Activated CD4-positive, alpha-beta T cell treated with anti-CD3 and anti-CD28 coated beads, Interleukin-2, Interleukin-4, amounts not matched to agents 100 ng/mL and 50 ng/mL, durations not matched to agents 16 hours and 8 hours (primary cell): ENCODE measurements at places on chromosomes 6 and 20.

DNA sequence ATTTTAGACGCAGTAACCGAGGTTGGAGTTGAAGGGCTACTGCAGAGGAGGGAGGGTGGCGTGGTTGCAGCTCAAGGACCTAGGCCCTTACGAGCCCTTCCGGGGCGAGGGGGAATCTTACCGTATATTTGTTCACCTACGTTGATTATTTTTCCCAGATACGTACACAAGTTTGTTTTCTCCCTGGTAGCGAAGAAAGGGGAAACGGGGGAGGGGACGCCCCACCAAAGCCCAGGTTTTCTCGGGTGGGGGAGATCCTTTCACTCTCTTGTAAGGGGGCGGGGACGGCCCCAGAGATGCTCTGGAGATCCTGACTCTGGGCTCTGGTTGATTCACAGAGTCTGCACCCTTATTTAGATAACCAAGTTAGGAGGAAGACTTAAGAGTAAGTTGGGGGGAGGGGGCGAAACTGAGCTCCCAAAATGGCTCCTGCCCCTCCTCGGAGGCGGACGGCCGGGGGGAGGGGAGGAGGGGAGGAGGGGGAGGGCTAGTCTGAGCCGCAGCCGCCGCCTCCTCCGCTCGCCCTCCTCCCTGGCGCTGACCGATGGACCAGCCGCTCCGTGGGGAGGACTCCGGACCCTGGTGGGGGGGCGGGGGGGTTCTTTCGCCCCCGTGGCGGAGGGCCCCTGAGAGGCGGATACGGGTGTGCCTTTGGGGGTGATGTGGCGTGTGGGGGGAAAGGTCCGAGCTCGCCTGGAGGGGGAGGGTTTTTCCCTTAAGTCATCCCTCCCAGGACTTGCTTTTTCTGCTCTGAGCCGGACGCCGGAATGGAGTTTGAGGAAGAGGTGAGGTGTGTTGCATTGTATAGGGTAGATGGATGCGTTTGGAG is 2.2 kb downstream of the BRD2 start:
- DNase-seq: peak; percentile 86

- no peak for DNase-seq
Observed at GRCh38 chr6:35607517-35608233, 81.0 kb downstream of the FKBP5 start.

DNA sequence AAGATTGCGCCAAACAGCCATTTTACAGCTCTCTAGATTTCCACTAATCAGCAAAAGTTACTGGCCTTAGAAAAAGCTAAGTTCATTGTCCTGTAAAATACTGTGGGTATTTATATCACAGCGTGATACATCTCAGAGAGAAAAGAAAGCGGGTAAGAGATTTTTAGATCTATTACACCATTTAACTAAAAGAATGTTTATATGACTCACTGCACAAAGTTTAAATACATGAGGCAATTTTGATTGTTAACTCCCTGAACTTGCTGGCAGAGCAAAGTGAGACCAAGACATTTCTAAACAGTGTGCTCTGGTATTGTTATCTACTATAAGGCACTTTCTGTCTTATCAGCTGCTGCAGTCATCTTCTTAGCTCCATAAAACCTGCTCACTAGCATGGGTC is 314.3 kb downstream of the EPHA7 start:
- DNase-seq: no peak

- no peak for DNase-seq
Observed at GRCh38 chr6:44444853-44445252, 57.3 kb downstream of the CDC5L start.

GRCh38 chr6:123338394-123338793 is 298.4 kb downstream of the TRDN start:
- DNase-seq: no peak

GRCh38 chr6:126118936-126119335 is 132.6 kb downstream of the TRMT11 start:
- no peak for DNase-seq

DNA sequence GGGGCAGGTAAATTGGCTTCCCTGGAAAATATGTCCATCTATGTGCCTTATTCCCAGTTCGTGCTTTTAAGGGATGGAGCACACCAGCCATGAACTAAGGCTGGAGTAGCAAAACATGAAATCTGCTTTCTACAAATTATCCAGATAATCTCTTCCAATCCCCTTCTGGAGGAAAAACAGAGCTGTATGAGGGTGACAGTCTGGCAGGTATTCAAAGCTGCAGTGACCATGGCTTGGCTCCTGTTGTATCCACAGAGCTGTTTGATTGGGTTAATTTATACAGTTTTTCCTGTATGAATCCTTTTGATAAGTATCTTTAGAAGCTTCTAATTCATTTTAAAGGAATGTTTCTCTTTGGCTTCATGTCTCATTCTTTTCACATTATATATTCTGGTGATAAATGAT is 144.4 kb downstream of the AIG1 start:
- DNase-seq: no peak

GRCh38 chr20:11001764-11002540 is 328.2 kb upstream of the JAG1 start:
- no peak for DNase-seq

- no peak for DNase-seq
Observed at GRCh38 chr6:89260832-89261231, 43.7 kb upstream of the GABRR1 start.

DNA sequence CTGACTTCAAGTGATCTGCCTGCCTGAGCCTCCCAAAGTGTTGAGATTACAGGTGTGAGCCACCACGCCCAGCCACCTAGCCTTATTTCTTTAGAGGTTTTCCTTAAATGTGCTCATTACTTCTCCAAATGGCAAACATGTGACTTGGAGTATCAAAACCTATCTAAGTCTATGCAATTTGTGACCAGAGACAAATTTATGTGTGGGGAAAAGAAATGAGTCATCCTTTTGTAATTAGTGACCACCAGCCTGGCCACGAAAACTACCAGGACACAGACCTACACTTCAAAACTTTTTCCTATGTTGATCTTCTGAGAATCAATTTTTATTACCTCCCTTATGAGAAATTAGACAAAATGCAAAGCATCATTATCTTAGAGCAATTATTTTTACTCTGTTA is 64.6 kb upstream of the OGFRL1 start:
- DNase-seq: no peak

DNA sequence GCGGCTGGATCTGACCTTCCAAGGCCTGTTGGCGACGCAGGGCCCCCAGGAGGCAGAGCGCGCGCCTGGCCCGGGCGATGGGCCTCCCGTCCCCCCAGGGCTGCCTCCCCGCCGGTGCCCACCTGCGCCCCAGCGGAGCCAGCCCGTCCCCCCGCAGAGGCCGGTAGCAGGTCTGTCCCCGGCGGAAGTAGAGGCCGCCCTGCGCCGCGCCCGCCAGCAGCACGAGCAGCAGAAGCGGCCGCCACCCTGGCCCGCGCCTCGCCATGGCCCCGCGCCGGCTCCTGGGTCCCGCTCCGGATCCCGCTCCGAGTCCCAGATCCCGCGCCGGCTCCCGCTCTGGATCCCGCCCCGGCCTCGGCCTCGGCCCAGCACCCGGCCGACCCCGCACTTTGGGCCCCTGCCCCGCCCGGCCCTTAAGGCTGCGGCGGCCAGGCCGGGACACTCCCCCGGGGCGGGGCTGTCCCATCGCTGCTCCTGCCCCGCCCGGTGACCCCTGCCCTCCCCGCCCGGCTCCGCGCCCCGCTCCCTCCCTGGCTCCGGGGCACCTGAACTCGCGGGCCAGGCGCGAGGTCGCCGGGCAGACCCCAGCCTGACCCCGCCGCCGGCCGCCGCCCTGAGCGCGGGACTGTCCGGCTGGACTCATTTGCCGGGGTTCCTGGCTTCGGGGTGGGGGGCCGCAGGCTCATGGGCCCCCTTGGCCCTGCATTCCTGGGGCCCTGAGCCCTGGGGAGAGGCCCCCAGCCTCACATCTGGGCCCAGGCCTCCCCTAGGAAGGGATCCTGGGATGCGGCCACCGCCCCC is at the start of gene CTSZ:
TSS of gene CTSZ (minus strand) at position 391 of the 801 bp plus-strand sequence. CDS start at position 265, 126 bp downstream.
- DNase-seq: no peak

DNA sequence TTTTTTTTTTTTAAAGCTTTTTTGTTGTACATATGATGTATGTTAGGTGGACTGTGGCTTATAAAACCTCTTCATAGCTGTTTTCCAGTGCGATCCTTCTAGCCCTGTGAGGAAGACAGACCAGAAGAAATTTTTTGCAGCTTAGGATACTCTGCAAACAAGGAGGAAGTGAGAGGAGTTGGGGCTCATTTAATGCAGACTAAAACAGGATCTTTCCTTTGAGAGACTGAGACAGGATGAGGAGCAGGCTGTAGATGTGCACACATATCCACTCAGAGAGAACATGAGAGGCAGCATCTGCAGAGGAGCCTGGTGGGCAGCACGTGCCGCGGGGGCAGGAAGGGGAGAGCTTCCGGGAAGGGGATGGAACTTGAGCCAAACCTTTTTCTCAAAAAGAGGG is 45.7 kb downstream of the PPARD start:
- no peak for DNase-seq

DNA sequence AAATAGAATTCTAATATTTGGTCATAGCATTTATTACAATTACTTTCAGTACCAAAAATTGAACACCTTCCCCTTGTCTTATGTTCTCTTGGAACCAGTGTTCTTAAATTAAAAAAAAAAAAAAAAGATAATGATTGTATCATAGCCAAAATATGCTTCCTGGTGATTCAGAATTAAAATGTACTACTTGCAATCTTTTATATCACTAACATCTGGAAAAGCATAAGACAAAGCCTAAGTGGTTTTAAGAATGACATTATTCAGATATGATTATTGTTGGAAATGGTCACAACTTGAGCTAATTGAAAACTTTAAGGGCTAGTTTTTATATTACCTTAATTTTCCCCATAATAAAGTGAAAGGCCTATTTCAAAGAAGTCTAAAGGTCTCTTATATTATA is 493.3 kb upstream of the MARCKS start:
- no peak for DNase-seq

DNA sequence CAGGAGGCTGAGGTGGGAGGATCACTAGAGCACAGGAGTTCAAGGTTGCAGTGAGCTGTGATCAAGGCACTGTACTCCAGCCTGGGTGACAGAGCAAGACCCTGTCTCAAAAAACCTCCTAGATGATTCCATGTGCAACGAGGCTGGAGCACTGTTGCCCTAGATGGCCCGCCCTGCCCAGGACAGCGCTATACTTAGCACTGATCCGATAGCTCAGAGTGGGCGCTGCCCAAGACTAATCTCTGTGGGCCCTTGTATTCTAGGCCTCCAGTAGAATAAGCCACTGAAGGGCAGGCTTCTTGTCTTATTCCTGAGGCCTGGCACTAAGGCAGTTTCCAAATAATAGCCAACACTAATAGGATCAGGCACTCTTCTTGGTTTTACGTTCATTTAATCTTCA is 41.0 kb downstream of the STK35 start:
- DNase-seq: no peak

GRCh38 chr6:47700596-47700995 is 2.2 kb downstream of the ADGRF4 start:
- no peak for DNase-seq

DNA sequence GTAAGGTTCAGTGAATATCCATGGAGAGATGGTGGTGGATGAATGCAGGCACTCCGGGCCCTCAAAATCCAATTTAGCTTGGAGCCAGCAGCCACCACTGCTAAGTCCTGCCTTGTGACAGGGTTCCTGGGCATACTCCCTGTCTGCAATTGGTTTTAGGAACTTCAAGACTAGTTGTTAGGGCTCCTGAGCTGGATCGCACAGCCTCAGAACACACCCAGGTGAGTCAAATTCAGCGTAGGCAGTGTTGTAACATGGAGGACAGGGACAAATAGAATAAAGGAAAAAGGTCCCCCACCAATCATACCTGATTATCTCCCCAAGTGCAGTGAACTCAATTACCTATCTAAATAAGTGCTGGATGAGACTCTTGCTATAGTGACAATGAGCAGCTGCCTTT is 74.6 kb downstream of the PERP start:
- DNase-seq: no peak

GRCh38 chr6:126905917-126906316 is 212.6 kb upstream of the RSPO3 start:
- no peak for DNase-seq

DNA sequence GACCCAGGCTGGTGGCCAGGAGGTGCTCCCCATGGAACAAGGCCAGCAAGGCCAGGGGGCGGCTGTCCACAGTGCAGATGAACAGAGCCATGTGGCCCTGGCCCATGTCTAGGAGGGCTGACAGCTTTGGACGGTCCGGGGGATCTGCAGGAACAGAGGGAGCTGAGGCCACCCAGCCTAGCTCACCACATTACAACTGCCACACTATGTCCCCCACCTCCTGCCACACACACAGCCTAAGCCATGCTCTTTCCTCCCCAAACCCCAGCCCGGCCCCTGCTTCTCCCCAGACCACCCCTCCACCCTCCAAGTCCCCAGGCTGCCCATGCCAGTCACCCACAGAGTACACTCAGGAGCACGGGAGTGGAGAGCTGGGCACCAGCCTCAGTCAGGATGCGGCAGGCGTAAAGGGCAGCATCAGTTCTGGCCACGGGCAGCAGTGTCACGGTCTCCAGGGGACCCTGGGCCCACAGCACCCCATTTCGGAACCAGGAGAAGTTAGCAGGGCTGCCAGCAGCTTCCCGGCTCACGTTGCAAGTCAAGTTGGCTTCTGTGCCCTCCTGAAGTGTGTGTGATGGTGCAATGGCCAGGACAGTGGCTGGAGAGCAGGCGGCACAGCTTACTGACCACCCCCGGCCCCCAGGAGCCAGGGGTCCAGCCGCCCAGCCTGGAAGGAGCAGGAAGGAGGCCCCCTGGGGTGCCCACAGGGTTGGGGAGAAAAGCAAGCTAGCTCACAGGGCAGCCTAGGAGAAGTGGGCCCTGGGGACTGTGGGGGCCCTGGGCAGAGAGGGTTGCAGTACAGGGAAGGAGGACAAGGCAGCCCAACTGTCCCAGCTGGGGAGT is 15.2 kb upstream of the ADAM33 start:
- DNase-seq: no peak

- no peak for DNase-seq
Observed at GRCh38 chr6:100202417-100203194, 208.6 kb upstream of the MCHR2 start.

- DNase-seq: no peak
Observed at GRCh38 chr6:138970159-138970558, 17.9 kb downstream of the REPS1 start.

DNA sequence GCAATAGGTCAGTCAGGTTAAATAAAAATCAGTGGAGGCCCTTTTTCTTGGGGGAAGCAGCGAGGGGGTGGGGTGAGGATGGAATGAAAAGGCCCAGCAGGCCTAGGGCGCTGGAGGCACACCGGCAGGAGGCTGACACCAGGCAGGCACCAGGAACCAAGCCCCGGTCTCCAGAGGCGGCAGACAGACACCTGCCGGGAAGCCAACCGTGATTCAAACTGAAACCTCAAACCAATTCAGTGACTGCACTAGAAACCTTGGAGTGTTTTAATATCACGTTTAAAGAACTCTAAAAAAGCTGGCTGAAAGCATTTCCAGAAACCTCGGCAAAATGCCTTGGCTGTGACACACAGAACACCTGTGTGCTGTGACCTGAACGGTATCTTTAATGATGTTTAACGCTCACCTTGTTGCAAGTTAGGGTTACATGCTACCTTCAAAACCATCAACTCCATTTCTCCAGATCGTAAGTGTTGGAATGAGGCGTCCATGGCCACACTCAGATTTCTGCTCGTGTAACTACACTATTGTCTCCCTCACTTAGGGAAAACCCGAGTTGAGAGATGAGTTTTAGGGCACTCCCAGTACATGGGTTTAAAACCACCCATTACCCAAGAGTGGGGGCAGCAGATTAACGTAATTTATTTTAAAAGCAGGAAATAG is 27.2 kb downstream of the DIDO1 start:
- peak; percentile 82 for DNase-seq

GRCh38 chr20:58692579-58693225 is at the start of gene NPEPL1:
NPEPL1 (plus strand) TSS chr20:58692800; CDS start chr20:58692901, 101 bp downstream.
- DNase-seq: peak; percentile 44

- DNase-seq: no peak
Observed at GRCh38 chr6:5680095-5680494, 326.6 kb downstream of the NRN1 start.

GRCh38 chr6:135630789-135631376 is 133.3 kb upstream of the AHI1 start:
- DNase-seq: no peak
